ENCODE measurements at places on chromosomes 1 and 21.

DNA sequence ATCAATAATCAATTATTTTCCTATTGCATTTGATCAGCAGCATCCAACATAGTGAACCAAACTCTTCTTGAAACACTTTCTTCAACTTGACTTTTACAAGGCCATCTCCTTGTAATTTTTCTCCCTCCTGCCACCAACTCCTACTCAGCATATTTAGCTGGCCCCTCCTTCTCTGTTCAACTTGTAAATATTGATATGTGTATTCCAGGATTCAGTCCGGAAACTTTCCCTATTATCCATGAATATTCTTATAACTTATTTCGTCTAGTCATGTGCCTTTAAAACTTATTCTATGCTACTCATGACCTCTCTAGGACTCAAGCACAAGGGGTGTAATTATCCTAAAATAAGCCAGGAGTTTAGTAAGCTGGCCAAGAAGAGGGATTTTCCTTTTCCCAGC, 52.9 kb downstream of the ZNF697 start:
- no peak for DNase-seq

GRCh38 chr21:33155005-33155404, 74.7 kb upstream of the IFNAR2 start:
- DNase-seq, result no peak

DNA sequence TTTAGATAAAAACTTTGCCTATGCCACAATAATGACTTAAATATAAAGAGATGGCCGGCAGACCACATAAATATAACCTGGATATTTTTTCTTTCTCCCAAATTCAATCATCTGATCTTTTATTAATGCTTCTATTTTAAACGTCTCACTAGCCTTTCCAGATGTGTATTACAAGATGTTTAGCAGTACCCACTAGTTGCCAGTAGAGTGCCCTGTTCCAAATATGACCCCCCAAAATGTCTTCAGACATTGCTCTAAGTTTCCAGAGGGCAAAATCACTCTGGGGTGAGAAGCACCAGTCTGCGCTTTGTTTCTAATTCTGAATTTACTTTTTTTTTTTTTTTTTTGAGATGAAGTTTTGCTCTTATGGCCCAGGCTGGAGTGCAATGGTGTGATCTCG, 268.1 kb downstream of the GRIK1 start:
- no peak for DNase-seq

- peak; percentile 18 for DNase-seq
Measured at GRCh38 chr21:21084179-21084578, 86.0 kb downstream of the NCAM2 start.

DNA sequence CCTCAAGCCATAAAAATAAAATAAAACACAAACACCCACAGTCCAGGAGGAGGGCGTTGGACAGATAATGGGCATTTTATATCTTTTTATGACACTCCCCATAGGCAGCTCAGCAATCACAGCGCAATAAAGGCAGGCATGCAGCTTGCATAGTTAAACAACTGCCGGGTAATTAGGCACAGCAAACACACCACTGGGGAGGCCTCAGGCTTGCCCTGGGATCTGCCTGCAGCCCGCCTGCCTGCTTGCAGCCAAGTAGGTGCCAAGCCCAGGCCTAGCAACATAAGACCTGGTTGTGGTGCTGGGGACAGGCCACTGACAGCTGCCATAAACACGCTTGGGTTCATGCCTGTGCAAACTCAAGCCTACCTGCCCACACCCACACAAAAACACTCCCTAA, 54.2 kb downstream of the DMAP1 start:
- DNase-seq, result no peak

- no peak for DNase-seq
Measured at GRCh38 chr1:39666772-39667171, 5.1 kb downstream of the NT5C1A start.

- no peak for DNase-seq
Measured at GRCh38 chr1:227357927-227358302, 39.6 kb upstream of the CDC42BPA start.

- peak; percentile 22 for DNase-seq
Measured at GRCh38 chr1:173328961-173329360, 121.8 kb upstream of the TNFSF4 start.
